T-helper 1 cell treated with Interleukin-12 subunit alpha and Interleukin-12 subunit beta and Interleukin-4 antibody, amounts not matched to agents 30 ng/mL and 1 ng/mL, for 36 hours (primary cell): ENCODE measurements at places on chromosomes 13 and 19. TPM values are rescaled to one million over a fixed set of nuclear protein-coding genes. Genes with fewer than 3 reads are reported as not detected.

The ZNF575 gene
- 4.2 and 4.4 TPM in 2 replicates for total RNA-seq

The KRTDAP gene
- total RNA-seq = not detected in 2 replicates

The ZNF728 gene
- total RNA-seq = not detected in 2 replicates

The KIR3DL3 gene
- total RNA-seq = not detected in 2 replicates

The SPIB gene
- 0.86 and 0.95 TPM in 2 replicates for total RNA-seq

The DIRAS1 gene
- not detected in 2 replicates for total RNA-seq

The ZNF66 gene
- 8.1 and 10.3 TPM in 2 replicates for total RNA-seq

The VSTM1 gene
- not detected in 2 replicates for total RNA-seq

The GPR12 gene
- not detected in 2 replicates for total RNA-seq

The ADPRHL1 gene
- total RNA-seq = 1.2 and 1.5 TPM in 2 replicates

The LGALS14 gene
- 0.27 and 0.37 TPM in 2 replicates for total RNA-seq

The CEACAM16 gene
- total RNA-seq = not detected in 2 replicates

The OR7D2 gene
- 0.66 and 0.69 TPM in 2 replicates for total RNA-seq
